Breast epithelium (tissue), 4 donors: ENCODE measurements at places on chromosomes 13 and 19. TPM values are rescaled to one million over a fixed set of nuclear protein-coding genes. Genes with fewer than 3 reads are reported as not detected.

- H3K4me3 ChIP-seq, result no peak overlapping the region
- H3K36me3 ChIP-seq, result no peaks in the 10 kb centered on the region
- DNase-seq, result no peak
- no peaks in the 10 kb centered on the region for H3K4me1 ChIP-seq
Measured at GRCh38 chr13:113775451-113776145, 16.6 kb downstream of the TMEM255B start.

- H3K4me3 ChIP-seq, result no peak overlapping the region
- H3K36me3 ChIP-seq, result no peaks in the 10 kb centered on the region
- H3K4me1 ChIP-seq, result no peaks in the 10 kb centered on the region
- H3K27ac ChIP-seq, result peak overlapping the region; percentile 11
Measured at GRCh38 chr13:48437371-48437770, 24.5 kb upstream of the LPAR6 start.

FBN3 gene
- 7.9 TPM for total RNA-seq

- H3K4me3 ChIP-seq, result peak overlapping the region; percentile 97
- H3K4me1 ChIP-seq, result no peaks in the 10 kb centered on the region
- DNase-seq, result peak; percentile 27
- no peaks in the 10 kb centered on the region for H3K36me3 ChIP-seq
- no peaks in the 10 kb centered on the region for H3K27me3 ChIP-seq
- H3K27ac ChIP-seq, result peak overlapping the region; percentile 93
Measured at GRCh38 chr19:7292950-7293761, 1.1 kb downstream of the INSR start.

DNA sequence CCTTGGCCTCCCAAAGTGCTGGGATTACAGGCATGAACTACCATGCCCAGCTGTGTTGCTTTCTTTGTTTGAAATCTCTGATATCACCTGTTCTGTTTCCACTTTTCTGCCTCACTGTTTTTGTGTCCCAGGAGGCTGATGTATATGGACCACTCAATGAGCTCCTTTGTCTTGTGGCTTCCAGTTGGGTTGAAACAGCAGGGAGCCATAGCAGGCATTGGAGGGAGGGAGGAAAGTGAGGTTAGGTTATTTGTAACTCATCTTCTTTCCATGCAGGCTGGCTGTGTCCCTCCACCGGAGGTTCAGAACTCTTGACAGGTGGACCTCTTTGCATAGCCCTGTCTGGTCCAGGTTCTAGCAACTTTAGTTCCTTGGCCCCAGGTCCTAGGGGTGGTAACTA, 6.1 kb upstream of the CYP4F22 start:
- H3K4me1 ChIP-seq, result no peaks in the 10 kb centered on the region
- H3K27ac ChIP-seq, result no peak overlapping the region
- DNase-seq, result no peak

DNA sequence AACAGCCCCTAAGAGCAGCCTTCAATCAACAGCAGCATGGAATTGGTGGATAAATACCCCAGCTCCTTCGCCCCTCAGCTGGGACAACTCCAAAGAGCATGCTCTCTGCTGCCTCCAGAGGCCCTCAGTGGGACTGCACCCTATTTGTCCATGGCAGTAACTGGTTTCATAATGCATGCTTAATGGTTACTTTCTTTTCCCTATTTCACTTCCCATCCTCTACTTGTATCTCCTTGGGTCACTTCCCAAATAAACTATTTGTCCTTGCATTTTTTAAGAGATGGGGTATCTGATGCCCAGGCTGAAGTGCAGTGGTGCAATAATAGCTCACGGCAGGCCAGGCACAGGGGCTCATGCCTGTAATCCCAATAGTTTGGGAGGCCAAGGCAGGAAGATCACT, 13.5 kb upstream of the TPM4 start:
- no peak overlapping the region for H3K4me3 ChIP-seq
- no peaks in the 10 kb centered on the region for H3K36me3 ChIP-seq
- H3K4me1 ChIP-seq, result no peaks in the 10 kb centered on the region
- no peaks in the 10 kb centered on the region for H3K27me3 ChIP-seq
- no peak for DNase-seq

SLC15A1 gene
- 1.3 TPM for total RNA-seq

- no peaks in the 10 kb centered on the region for H3K36me3 ChIP-seq
- peak; percentile 59 for DNase-seq
Measured at GRCh38 chr19:47863514-47863936, 4.5 kb downstream of the TPRX2 start.

DNA sequence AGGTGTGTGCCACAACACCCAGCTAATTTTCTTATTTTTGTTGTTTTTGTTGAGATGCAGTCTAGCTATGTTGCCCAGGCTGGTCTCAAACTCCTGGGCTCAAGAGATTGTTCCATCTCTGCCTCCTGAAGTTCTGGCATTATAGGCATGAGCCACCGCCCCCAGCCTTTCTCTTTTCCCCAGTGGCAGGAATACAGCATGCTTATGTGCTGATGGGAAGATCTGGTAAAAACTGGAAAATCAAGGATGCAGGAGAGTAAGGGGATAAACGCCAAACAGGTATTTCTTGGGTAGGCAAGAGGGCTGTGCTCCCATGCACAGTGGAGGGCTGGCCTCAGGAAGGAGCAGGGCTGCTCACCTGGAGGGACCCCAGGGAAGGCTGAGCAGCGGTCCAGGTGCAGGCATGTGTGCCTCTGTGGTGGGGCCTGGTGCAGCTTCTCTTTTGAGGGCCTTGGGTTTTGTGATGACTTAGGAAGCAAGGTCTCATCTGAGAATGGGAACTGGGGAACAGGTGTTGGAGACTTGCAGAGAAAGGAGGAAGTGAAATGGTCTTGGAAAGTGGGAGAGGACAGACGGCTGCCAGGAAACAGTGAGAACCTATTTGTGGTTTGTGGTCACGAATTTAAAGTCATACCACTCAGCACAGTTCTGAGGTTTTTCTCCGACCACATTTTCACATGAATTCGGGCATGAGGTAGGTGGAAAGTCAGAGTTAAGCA, 106.5 kb downstream of the TEX26 start:
- H3K4me1 ChIP-seq, result no peaks in the 10 kb centered on the region
- no peaks in the 10 kb centered on the region for H3K27me3 ChIP-seq
- no peak overlapping the region for H3K27ac ChIP-seq
- H3K36me3 ChIP-seq, result no peaks in the 10 kb centered on the region

DNA sequence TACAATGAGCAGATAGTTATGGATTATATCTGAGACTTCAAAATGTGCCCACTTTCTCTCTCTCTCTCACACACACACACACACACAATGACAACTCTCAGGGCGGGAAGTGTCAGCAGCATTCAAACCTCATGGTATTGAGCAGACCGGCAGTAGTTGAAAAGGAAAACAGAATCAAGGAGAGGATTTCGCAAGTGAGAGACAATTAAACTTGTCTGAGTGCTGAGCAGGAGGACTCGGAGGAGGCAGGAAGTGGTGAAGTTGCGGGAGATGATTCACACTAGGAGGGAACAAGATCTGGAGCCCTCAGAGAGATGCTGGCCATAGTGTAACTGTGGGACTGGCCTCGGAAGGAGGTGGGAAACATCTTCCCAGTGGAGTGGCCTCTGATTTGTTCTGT, 353.1 kb downstream of the EFNB2 start:
- no peak overlapping the region for H3K27ac ChIP-seq
- H3K4me3 ChIP-seq, result no peak overlapping the region

DNA sequence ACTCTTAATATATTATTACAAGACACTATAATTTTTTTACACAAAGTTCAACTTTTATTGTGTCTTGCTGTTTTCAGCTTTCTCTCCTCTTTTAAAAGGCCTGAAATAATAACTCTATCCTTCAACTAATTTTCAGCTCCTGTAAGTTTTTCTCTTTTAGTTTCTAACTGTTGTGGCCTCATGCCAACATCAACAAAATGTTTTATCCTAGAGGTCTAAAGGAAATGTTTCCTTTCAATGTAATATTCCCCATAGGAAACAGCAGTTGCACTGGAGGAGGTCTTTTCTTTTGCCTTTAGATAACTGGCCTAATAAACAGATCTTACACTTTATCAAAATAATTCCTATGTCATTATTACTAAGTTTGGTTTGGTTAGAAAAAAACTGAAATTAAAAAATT, 8.5 kb upstream of the ZNF616 start:
- no peak overlapping the region for H3K27ac ChIP-seq
- no peak for DNase-seq
- no peaks in the 10 kb centered on the region for H3K27me3 ChIP-seq
- no peaks in the 10 kb centered on the region for H3K4me1 ChIP-seq

FNDC3A gene
- total RNA-seq, result 57.7 TPM

DNA sequence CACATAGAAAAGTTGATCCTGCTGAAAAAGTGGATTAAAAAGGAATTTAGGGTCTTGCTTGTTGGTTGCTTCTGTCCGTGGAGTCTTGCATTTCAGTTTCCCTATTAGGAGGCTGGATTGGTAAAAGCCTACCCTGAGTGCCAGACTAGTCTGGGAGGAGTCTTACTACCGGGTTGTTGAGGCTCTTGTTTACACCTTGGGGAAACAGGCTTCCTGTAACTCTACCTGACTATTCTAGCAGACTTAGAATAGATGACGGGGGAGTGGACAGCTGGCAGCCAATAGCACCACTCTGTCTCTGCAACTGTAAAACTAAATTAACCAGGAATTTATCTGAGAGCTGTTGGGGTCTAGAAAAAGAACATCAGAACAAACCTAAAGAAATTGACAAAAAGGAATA, 11.3 kb upstream of the MPHOSPH8 start:
- no peak for DNase-seq
- H3K27ac ChIP-seq, result no peak overlapping the region
- no peaks in the 10 kb centered on the region for H3K27me3 ChIP-seq

OR7A10 gene
- not detected for total RNA-seq

DNA sequence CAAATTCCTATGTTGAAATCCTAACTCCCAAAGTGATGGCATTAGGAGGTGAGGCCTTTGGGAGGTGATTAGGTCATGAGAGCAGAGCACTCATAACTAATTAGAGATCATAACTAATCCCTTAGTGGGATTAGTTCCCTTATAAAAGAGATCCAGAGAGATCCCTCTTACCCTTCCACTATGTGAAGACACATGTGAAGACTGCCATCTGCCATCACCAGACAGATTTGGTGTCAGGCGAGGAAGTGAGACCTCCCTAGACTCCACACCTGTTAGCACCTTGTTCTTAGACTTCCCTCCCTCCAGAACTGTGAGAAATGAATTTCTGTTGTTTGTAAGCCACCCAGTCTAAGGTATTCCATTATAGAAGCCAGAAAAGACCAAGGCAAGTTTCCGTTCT, 112.2 kb downstream of the NDFIP2 start:
- H3K27me3 ChIP-seq, result no peaks in the 10 kb centered on the region
- no peak overlapping the region for H3K4me3 ChIP-seq
- no peaks in the 10 kb centered on the region for H3K4me1 ChIP-seq
- no peak for DNase-seq
- H3K36me3 ChIP-seq, result no peaks in the 10 kb centered on the region
